MCF 10A (cell line): ENCODE measurements at places on chromosomes 6 and 20. TPM values are rescaled to one million over a fixed set of nuclear protein-coding genes. Genes with fewer than 3 reads are reported as not detected.
A peak's percentile ranks its signal among the peaks of the same experiment; 100 is the strongest.

- no peak for DNase-seq
These were observed 333.5 kb upstream of the MAN1A1 start for GRCh38 chr6:119683031-119683430.

GRCh38 chr6:158086504-158087223 lies 81.4 kb downstream of the SERAC1 start:
- no peak for DNase-seq

- no peak for DNase-seq
These were observed 7.2 kb downstream of the TGM2 start for GRCh38 chr20:38157635-38158495.

- peak; percentile 38 for DNase-seq
These were observed 5.0 kb upstream of the BHLHE23 start for GRCh38 chr20:63011798-63012197.

GRCh38 chr6:131682442-131682841 lies 18.8 kb downstream of the OR2A4 start:
- DNase-seq: peak; percentile 42

- peak; percentile 57 for DNase-seq
These were observed 175.6 kb upstream of the PDE7B start for GRCh38 chr6:135675862-135676261.

- peak; percentile 65 for DNase-seq
These were observed 2.3 kb downstream of the CCND3 start for GRCh38 chr6:41939176-41939847.

DNA sequence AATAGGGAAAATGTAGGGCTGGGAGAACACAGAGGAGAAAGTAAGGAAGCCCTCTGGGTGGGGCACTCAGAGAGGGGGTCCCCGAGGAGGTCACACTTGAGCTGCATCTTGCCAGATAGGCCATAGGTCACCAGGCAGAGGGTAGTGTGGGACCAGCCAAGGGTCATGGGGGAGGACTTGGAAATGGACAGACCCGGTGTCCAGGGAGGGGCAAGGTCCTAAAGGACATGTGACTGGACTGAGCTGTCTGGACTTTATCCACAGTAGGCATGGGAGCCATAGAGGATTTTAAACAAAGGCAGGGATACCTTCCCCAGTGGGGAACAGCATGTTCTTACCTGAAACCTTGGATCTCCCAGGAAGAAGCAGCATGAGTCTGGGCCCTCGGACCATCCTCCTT lies 266.7 kb downstream of the LRFN2 start:
- no peak for DNase-seq

GRCh38 chr20:50027611-50028105 lies 44.9 kb downstream of the SNAI1 start:
- peak; percentile 97 for DNase-seq

GRCh38 chr6:107132330-107132954 lies 17.1 kb upstream of the BEND3 start:
- peak; percentile 44 for DNase-seq

DNA sequence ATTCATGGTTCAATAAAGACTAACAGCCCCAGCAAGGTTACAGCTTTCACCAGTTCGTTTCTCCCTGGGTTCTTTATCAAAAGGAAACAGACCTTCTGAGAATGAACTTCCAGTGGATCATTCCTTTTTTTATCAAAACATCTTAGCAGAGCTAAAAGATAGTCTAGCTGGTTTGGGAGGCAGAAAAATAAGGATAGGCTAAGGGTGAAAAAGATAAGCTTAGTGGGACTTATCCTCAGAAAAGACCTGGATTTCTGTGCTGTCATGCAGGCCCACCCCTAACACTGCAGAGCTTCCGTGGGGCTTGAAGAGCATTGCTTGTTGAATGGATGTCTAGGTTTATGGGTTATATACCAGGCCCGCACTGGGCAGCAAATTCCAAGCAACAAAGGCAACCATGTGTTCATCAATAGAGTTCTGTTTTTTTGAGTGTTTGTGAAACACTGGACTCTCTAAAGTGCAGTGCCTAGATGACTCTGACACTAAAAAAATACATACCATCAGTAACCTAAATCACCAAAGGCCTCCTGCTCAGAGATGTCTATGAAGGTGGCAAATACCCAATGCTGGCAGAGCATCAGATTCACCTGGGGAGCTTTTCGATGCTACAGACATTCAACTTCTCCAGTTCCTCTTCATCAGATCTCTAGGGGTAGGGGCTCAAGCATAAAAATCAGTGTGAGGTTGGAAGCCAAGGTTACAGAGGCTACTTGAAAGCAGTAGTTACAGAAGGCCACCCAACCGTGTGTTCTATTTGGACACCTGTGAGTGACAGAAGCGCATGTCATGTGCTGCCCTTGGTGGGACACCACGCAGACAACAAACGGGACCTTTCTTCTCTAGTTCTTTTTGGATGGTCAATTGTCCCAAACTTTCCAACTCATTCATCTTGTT lies 53.0 kb downstream of the TNFAIP3 start:
- DNase-seq: no peak

DNA sequence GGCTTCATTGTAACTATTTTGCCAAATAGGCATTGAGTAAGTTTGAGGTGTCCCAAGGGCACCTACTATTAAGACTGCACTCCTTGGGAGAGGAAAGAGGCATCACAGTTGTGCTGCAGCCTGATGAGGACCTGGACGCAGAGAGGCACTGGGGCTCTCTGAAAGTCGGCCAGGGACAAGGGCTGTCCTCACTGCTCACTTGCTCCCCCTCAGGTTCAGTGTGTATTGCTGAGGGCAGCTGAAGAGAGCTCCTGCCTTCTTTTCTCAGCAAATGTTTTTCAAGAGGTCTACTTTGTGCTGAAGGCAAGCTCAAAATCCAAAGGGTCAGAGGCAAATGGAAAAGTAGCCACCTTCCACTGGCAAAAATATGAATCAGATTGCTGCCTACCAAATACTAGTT lies 331.8 kb downstream of the RIMS1 start:
- DNase-seq: peak; percentile 44

DNA sequence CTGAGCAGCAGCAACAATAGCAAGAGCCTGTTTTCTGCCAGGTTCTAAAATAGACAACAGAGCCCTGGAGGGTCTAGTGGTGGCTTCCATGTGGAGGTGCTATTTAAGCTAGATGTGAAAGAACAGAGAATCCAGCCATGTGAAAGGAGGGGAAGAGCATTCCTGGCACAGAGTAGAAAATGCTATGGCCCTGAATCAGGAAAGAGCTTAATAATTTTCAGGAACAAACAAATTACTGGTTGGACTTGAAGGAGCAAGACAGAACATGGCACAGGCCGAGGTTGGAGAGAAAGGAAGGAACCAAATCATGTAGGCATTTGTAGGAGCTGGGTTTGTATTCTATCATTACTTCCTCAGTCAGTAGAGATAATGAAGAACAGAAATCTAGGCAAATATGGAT lies 98.3 kb downstream of the AIG1 start:
- DNase-seq: no peak

- no peak for DNase-seq
These were observed 7.4 kb downstream of the PPP1R16B start for GRCh38 chr20:38812709-38813573.

DNA sequence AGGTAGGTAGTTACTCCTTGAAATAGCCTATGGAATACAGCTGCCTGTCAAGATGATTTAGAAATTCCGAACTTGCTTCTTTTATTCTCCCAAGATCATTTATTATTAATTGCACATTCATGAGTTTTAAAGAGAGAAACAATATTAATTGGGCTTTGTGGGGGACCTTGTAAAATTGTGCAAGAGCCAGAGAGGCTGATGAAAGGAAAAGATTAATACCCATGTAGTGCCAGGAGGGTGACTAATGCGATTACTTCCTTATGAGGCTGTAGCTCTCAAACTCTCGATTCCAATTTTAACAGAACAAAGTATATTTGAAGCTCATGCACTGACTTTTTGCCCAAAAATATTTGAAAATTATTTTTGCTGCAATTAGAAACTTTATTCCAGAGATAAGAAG lies 423.8 kb upstream of the ID4 start:
- DNase-seq: peak; percentile 65

DNA sequence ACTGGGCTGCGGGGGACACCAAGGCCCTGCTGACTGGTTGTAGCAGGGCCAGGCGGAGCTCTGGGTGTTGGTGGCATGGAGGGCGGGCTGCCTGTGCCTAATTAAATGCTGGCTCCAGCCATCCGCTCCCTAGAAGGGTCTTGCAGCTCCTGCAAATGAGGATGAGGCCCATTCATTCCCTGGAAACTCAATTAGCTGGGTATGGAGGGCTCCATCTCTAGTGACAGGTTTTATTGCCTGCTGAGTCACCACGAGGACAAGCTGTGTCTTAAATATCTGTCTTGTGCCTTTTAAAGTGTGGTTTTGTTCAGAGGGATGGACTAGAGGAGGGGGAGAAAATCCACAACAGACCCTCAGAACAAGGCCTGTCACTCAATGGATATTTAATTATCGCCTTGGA lies 60.9 kb downstream of the SULF2 start:
- DNase-seq: no peak

DNA sequence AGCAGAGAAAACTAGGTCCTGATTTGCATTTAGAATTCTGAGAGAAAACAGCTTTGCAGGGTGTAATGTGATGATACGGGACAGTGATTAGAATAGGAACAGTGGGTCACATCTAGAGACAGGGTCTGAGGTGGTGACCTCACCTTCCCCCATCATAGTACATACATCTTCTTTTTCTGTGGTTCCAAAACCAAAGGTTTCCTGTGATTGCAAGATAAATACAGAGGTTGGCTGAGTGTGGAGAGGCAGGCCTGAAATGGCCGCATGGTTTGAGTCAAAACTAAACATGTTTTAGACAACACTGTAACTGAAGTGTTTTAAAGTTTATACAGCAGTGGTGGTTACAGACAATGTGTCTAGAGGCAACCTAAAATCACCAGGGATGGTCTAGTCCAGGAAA lies 10.4 kb upstream of the NT5DC1 start:
- DNase-seq: no peak

DNA sequence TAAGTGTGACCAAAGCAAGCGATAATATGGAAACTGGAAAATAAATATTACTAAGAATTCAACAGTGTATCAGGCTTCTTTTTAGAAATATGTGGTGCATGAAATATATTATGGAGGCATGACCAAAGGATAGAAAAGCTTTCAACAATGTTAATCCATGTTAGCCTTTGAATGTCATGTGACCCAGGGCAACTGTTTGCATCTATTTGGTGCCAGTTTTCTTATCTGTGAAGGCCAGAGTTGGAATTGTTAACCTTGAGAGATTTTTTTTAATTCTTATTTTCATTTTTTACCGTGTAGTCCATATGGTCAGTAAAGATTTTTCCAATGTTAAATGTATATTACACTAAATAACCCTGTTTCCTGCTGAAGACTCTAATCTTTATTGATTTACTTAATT lies 411.1 kb downstream of the BCKDHB start:
- DNase-seq: no peak

DNA sequence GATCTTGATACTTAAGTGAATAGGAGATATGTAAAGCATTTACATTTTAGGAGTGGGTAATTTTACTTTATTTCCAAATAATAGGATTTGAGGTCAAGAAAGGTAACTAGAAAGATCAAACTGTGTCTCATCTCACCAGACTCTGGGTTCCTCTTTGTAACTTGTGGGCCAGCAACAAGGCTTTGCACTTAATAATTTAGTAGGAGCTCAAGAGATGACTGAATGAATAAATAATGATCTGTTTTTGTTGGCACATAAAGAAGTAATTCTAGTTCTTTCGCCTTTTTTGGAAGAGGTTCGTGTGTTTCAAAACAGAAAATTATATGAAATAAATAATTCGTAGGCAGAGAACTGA lies 67.4 kb upstream of the FABP7 start:
- DNase-seq: no peak

DNA sequence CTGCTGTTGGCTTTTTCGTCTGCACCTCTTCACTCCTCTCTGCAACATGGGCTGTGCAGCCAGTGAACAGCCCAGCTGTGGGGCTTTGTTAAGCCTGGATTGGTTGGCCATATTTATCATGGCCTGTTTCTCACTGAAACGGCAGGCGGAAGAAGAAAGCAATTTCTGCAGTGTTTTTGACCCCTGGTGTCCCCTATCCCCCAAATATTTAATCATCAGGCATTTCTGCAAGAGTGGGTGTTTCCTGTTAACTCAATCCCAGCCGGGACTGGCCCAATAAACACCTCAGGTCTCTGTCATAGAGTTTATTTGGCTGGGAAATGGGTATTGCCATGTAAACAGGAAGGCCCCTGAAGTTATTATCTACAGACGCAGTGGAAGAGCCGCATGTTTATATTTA lies 174.8 kb upstream of the SUPT3H start:
- no peak for DNase-seq

GRCh38 chr6:143098054-143098671 lies 37.5 kb downstream of the AIG1 start:
- no peak for DNase-seq

DNA sequence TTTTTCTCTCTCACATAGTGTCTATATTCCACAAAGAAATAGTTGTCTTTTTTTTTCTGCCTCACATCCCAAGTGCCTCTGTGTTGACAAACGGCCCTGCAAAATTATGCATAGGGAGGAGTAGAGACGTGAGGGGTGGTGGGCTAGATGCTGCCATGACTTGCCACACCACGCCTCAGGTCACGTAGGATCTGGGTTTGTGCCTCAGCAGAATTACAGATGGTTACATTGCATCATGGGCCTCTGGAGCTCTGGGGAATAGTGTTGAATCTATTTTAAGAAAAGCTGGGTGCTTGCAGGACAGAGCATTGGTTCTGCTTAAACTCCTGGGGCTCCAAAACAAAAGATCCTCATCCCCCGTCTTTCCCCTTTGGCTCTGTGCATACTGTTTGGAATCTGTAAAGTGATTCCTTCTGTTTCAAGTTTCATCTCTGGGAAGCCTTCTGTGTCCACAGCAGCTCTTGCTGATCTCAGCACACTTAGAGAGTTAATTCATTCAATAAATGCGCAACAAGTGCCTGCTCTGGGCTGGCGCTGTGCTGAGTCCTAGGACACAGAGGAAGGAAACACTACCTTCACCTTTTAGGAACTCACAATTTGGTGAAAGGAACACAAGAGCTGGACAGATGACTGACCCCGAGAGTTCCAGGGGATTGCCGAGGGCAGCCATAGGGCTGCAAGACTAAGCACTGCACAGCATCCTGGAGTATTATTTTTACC lies 2.4 kb downstream of the FANCE start:
- DNase-seq: peak; percentile 54

The HLA-DMA gene
- total RNA-seq: 2.4 and 2.9 TPM in 2 replicates

The RNF8 gene
- total RNA-seq: 22.0 and 23.4 TPM in 2 replicates

The SUMO4 gene
- total RNA-seq: 1.6 and 2.1 TPM in 2 replicates

The PAX1 gene
- total RNA-seq: not detected in 2 replicates

The TGIF2 gene
- total RNA-seq: 5.9 and 9.7 TPM in 2 replicates

The HAO1 gene
- total RNA-seq: not detected in 2 replicates

The RING1 gene
- total RNA-seq: 45.4 and 48.3 TPM in 2 replicates

The TMEM181 gene
- total RNA-seq: 25.3 and 28.8 TPM in 2 replicates

The XKR7 gene
- total RNA-seq: not detected in 2 replicates

The TRIM15 gene
- 0.79 TPM in 1 of 2 replicates, not detected in the other for total RNA-seq

The RNF182 gene
- not detected in 2 replicates for total RNA-seq

The OPRL1 gene
- total RNA-seq: 0.12 and 0.15 TPM in 2 replicates

The MYL9 gene
- 4.3 and 7.9 TPM in 2 replicates for total RNA-seq

The PRIM2 gene
- total RNA-seq: 8.6 and 9.7 TPM in 2 replicates

The FAM83C gene
- total RNA-seq: not detected in 2 replicates

The ZC2HC1B gene
- not detected in 2 replicates for total RNA-seq

The ACSS1 gene
- total RNA-seq: 0.51 and 0.83 TPM in 2 replicates
